D721Med (cell line): ENCODE measurements at places on chromosomes 3 and 15.

GRCh38 chr15:75644376-75644775 is 3.3 kb upstream of the SNX33 start:
- no peak for DNase-seq

DNA sequence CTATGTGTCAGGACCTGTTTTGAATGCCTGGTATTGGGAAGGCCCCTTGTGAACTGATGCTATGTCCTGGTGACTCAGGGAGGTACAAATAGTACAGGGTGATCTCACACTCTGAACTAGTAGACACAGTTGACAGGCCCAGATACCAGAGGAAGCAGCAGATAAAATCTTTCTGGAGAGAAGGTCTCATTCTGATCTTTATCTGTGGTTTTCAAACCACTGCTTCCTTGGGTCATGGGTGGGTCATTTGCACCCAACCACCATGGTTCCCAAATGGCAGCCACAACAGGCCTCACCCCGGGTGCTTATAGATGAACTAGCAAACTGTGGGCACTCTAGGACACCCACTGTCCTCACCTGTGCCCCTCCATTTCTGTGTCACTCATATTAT is 43.4 kb downstream of the PXYLP1 start:
- no peak for DNase-seq

GRCh38 chr3:185613016-185613415 is 26.9 kb downstream of the SENP2 start:
- DNase-seq = no peak

DNA sequence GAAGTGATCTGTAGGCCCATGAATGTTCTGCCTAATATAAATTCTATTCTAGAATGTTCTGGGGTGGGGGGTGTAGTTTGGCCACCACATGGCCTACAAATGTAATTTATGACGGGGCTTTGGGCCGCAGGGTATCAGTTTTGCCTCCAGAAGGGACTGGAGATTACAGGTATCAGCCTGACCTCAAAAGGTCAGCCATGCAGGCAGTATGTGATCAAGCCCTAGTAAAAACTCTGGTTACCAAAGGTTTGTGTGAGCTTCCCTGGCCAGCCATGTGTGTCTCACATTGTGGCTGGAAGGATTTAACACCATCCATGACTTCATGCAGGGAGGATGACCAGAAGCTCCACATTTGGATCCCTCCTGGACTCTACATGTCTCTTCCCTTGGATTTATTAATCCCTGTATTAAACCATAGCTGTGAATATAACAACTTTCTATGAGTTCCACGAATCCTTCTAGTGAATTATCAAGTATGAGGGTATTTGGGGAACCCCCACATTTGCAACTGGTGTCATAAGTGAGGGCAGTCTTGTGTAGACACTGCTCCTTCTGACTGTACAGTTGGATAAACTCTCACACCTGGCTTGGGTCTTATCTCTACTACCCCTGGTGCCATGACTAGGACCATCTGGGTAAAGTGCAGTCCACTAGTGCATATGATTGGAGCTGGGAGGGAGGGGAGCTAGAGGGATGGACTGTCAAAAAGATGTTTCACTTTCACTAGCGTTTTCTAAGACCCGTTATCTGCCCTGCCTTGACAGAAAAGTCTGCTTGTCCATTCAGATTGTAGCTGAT is 50.0 kb upstream of the RFX7 start:
- no peak for DNase-seq

DNA sequence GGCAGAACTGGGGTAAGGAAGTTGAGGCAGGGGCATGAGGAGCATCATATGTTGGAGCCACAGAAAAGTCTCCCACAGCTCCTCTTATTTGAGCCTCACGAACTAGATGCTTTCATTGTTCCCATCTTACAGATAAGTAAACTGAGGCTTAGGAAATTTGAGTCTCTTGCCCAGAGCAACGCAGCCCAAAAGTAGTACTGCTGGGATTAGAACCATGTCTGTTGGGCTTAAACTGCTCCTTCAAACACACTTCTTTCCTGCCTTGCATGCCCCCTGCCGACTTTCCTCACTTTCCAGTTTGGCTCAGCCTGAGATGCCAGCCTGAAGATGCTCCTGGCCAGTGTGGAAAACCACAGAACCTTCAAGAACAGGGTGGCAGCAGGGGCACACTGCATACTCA is 43.1 kb upstream of the SLC6A6 start:
- DNase-seq = no peak

- no peak for DNase-seq
These were observed 134.5 kb downstream of the FBN1 start for GRCh38 chr15:48510976-48511375.

DNA sequence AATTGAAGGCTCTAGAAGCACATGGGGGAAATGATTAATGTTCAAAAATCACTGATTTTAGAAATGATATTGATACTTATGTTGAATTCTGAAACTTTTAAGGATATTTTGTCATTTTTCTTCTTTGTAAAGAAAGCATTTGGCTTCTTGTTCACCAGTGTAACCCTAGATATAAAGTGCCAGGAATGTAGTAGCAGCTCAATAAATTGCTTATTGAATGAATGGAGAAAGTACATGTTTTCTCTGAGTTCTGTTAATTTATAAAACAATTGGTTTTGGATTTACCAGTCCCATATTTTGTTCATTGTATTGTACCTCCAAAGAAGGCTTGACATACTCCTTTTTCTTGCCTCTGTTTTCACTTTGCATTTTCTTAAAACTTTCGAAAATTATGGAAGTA is 2.4 kb downstream of the PLCL2 start:
- DNase-seq = no peak

DNA sequence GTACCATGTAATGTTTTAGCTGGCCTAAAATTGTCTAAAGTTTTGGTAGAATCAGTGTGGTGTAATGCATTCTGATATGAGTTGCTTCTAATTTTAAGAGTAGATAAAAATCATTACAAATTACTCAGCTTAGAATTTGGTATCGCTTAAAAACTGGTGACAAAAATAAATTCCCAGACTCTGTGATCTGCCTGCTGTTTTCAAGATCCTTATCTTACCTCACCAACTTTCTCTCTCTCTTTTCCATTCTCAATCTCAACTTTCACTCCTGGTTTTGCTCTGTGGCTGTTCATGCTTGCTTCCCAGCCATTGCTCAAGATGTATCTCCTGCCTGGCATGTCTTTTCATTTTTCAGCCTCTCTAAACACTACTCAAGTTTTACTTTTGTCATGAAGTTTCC is 45.7 kb downstream of the TCF12 start:
- DNase-seq = no peak

DNA sequence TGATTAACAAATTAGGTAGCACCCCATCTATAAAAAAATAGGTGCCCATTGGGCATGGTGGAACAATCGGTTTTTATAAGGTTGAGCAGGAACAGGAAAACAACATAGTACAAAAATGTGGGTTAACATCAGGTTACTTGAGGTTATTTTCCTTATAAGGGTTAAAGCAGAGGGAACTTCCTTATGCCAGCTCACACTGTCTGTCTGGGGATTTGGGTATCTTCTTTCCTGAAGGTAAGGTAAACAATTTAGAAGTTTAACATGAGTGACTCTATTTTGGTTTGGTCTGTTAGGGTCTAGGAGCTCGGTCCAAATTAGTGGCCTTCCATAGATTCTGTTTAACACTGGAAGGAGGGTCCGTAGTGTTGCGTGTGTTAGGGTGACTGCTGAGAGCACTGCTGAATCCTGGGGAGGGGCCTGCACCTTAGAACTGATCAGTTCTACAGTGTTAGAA is 14.7 kb downstream of the CHD2 start:
- DNase-seq = no peak

- DNase-seq = no peak
These were observed 244.1 kb upstream of the TBL1XR1 start for GRCh38 chr3:177441276-177441812.

- DNase-seq = no peak
These were observed 307.2 kb downstream of the KCNH8 start for GRCh38 chr3:19455546-19455945.

GRCh38 chr15:62752657-62753517 is 289.7 kb upstream of the TPM1 start:
- DNase-seq = no peak

GRCh38 chr15:98873441-98874218 is 134.0 kb downstream of the PGPEP1L start:
- DNase-seq = no peak

GRCh38 chr3:89107461-89108290 is at the start of gene EPHA3:
EPHA3 (plus strand) TSS chr3:89107621; CDS start chr3:89107749, 128 bp downstream.
- DNase-seq = peak; percentile 30

DNA sequence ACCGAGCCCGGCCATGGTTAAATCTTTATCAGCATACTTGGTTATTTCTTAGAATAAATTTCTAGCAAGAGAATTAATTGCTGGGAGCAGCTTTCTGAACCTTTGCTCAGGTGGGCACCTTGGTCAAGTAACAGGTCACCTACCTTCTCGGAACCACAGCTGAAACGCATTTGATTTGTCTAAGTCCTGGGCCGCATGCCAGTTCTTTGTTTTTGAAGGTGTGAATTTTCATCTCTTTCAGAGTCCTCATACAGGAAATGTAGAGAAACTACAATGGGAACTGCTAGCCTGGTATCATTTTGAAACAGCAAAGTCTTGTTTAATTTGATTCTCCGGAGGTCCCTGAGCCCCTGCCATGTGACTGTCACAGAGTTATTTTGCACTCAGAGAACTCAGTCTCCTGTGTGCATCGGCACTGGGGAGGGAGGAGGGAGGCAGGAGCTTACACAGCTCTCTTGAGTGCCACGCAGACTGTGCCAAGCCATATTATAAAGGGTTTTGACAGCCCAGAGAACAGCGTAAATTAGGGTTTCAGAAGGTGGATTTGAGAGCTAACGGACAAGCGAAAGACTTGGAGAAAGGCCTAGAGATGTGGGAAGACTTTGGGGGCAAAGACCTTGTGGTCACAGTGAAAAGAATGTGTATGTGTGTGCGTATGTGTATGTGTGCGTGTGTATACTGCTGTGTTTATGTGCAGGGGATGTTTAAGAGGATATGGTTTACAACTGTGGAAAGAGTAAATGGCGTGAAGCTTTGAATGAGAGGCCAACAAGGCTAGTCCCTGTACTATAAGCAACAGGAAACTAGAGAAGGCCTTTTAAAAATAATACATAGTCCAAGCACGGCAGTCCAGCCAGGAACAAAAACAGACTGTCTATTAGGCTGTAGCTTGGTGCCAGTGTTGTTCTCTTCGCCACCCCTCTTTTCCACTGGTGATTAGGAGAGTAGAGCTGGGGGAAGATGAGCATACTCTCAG is 61.8 kb upstream of the ATP13A3 start:
- DNase-seq = no peak

DNA sequence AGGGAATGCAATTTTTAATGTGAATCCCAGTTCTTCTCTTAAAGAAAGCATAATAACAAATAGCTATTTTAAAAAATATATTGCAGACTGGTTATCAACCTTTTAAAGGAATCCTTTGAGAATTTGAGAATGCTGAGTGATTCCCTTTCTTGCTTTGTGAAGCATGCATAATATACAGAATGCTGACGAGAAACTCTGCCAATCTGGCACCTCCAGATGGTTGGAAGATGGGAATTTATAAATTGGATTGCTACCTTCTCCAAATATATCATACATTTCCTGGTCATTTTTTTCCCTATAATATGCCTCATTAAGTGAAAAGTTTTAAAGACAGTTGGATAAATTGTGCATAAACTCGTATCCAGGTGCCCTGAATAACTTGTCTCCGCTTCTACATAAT is 333.9 kb upstream of the ARPP21 start:
- DNase-seq = no peak
